Ovary (tissue), 10 donors: ENCODE measurements at places on chromosomes 11 and 22.

- no peak for DNase-seq
Measured at GRCh38 chr11:15863411-15863810, 492.9 kb downstream of the SOX6 start.

GRCh38 chr11:41254966-41255365, 204.5 kb downstream of the LRRC4C start:
- DNase-seq = no peak

GRCh38 chr11:100942016-100942415, 187.6 kb downstream of the PGR start:
- no peak for DNase-seq

DNA sequence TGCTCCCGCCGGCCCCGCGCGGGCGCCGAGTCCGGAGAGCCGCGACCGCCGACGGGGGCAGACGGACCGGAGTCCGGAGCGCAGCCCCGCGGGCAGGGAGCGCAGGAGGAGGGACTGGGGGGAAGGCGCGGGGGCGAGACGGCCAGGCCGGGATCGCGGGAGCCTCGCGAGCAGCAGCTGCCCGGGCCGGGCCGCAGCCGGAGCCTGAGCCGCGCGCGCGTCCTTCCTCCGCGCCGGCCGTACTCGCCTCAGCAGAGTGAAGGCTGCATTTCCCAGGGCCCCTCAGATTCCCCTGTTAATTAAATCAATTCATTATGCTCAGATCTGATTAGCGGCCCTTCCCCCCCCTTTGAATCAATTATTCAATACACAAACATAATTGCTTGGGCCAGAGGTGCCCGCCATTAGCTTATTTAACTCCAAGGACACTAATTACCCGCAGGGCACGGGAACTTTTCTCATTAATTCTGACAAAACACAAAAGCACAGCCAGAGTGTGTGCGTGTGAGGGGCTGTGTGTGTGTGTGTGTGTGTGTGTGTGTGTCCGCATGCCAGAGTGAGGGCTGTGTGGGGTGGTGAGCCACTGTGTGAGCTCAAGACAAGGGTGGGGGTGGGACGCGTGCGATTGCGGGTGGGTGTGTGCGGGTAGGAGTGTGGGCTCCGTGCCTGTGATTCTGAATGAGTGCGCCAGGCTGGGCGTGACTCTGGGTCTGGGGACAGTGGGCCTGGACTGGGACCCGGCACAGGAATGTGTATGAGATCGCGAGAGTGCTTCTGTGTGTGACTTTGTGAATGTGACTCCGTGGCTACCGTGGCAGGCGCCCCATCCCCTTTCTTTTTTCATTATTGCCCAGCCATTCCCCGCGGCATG, 5.1 kb upstream of the LMO1 start:
- DNase-seq = no peak

GRCh38 chr11:15627560-15627959, 512.8 kb downstream of the INSC start:
- no peak for DNase-seq

GRCh38 chr11:44361813-44362212, 51.9 kb upstream of the ALX4 start:
- DNase-seq = no peak

DNA sequence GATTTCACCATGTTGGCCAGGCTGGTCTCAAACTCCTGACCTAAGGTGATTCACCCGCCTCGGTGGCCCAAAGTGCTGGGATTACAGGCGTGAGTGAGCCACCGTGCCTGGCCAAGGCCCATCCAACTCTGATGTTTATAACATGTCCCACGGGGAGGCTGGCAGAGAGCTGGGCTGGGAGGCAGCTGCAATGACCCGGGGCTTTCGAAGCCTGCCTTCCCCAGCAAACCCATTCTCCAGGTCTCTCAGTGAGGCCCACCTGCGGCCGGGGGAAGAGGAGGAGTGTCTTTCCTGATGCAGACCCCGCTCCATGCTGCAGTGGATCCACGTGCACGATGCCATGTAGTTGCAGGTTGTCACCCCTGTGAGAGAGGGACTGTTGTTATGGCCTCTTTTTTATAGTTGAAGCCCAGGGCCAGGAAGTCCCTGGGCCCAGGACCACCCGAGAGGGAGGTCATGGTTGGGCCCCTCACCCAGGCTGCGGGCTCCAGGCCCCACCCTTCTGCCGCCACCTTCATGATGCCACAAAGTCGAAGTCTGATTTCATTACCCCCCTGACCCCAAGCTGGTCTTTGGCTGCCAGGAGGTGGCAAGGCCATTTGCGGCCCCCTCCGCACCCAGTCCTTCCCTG, 38.3 kb downstream of the KCNJ4 start:
- DNase-seq = peak; percentile 3

- DNase-seq = no peak
Measured at GRCh38 chr22:45515676-45516075, 13.0 kb downstream of the FBLN1 start.

- no peak for DNase-seq
Measured at GRCh38 chr11:5581014-5581413, 337 bp downstream of the OR52B6 start.

DNA sequence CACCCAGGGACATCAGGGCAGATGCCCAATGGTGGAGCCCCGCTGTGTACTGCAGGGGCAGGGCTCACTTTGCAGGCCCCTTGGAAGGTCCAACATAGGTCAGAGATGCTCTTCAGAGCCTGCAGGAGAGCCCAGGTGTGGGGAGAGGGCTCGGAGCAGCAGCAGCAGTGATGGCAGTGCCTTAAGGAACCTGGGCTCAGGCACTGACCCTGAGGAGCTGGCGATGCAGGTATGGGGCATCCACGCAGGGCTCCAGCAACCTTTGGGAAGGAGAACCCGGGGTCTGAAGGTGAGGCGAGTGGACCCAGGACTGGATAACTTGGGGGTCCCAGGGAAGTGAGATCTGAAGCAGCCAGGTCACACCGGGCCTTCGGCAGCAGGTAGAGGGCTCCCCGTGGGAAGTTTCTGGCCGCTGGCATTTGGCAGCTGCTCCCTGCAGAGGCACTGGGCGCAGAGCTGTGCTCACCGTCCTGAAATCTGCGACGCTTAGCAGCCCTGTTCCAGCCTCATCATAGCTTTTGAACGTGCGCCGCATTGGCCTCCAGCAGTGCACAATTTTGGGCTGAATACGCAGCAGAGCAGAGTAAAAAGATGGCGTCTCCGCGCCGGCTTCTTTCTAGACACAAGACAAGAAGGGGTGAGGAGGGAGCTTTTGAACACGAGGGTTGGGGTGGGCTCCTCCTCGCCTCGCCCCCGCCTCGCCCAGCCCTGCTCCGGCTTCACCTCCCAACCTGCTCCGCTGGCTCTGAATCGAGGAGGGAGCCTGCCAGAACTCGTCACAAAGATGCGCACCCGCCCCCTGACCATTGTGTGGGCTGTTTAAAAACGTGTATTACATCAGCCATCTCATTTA, 118.8 kb downstream of the MPPED1 start:
- DNase-seq = no peak

GRCh38 chr11:112814168-112814567, 147.1 kb upstream of the NCAM1 start:
- no peak for DNase-seq

- no peak for DNase-seq
Measured at GRCh38 chr11:128093689-128094088, 493.7 kb downstream of the ETS1 start.

DNA sequence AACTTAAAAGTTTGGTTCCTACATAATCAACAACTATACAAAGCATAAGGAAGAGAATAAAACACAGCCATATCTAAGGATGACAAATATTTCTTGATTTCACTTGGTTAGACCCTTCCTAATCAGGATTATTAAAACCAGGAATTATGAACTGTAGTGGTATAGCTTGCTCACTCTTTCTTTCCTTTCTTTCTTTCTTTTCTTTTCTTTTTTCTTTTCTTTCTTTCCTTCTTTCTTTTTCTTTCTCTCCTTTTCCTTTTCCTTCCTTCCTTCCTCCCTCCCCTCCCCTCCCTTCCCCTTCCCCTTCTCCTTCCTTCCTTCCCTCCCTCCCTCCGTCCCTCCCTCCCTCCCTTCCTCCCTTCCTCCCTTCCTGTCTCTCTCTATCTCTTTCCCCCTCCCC, 78.0 kb downstream of the HORMAD2 start:
- no peak for DNase-seq

DNA sequence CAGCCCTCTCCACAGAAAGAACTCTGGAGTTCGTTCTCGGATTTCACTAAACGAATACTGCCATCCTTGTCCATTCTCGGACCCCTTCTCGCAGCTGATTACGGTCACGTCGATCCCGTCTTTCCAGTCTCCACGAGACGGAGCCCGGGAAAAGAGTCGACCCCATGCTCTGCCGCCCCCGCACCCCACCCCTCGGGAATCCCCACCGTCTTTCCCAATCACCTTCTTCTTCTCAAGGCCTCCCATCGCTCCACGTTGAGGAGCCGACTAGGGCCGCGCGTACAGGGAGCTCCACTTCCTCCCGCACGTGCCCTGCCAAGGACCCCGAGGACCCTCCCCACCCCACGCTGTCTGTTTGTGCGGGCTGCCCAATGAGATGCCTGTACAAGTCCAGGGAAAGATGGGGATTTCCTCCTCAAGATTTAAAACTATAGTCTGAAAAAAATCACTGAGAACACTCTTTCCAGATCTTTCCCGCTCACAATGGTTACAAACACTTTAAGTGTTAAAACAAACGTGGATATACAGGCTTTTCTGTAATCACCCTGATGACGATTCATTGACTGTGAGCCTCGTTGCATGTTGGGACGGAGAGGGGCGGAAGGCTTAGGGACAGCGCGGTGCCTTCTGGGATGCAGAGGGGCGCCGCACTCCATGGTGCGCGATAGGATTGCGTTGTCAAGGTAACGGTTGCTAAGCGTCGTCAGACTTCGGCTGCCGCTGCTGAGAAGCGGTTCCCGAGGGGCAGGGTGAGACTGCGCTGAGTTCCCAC, at the start of gene PES1:
PES1 (minus strand) TSS at position 323 of the 772 bp plus-strand sequence; CDS start at position 246, 77 bp downstream.
- peak; percentile 96 for DNase-seq

GRCh38 chr11:105609832-105610781, at the start of gene GRIA4:
Gene GRIA4 (plus strand): TSS chr11:105610073. CDS start chr11:105610998, 925 bp downstream.
- DNase-seq = peak; percentile 7

GRCh38 chr11:46064221-46064620, 57.0 kb downstream of the PHF21A start:
- DNase-seq = no peak

GRCh38 chr11:31214372-31214771, 155.2 kb downstream of the DCDC1 start:
- no peak for DNase-seq

- no peak for DNase-seq
Measured at GRCh38 chr11:20443596-20443995, 56.1 kb downstream of the PRMT3 start.

GRCh38 chr11:47861728-47862127, 13.6 kb upstream of the NUP160 start:
- no peak for DNase-seq

DNA sequence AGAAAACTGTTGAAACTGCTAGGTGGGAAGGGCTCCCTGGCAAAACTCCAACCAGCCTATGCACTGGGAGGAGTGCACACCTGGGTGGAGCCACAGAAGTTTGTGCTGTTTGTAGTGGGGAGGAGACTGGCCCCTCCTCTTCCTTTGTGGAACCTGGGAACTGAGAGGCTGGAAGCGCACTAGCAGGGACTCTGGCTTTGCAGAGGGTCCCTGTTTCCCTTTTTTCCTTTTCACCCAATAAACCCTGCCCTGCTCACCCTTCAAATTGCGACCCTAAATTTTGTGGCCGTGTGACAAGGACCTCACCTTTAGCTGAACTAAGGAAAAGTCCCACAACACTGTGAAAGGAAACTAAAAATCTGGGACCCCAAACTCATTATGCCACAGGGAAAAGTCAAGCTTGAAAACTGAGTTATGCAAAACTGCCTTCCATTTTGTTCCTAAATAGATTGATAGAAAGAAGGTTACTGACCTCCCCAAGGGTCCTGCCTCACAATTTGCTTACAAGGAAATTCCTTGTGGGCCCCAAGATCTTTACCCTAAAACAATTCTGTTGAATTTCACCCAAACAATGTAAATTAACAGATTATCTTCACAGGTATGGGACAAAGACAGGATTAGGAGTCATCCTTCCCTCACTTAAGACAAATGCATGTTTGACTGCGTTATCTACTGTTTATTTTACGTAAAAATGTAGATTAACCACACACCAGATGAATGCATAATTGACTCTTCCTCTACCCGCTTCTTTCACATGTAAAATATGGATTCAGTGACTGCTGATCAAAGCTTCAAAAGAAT, 81.0 kb downstream of the SLC36A4 start:
- no peak for DNase-seq

- DNase-seq = no peak
Measured at GRCh38 chr11:13297917-13298356, 20.3 kb downstream of the BMAL1 start.
